ENCODE measurements at places on chromosomes 6 and 20.

DNA sequence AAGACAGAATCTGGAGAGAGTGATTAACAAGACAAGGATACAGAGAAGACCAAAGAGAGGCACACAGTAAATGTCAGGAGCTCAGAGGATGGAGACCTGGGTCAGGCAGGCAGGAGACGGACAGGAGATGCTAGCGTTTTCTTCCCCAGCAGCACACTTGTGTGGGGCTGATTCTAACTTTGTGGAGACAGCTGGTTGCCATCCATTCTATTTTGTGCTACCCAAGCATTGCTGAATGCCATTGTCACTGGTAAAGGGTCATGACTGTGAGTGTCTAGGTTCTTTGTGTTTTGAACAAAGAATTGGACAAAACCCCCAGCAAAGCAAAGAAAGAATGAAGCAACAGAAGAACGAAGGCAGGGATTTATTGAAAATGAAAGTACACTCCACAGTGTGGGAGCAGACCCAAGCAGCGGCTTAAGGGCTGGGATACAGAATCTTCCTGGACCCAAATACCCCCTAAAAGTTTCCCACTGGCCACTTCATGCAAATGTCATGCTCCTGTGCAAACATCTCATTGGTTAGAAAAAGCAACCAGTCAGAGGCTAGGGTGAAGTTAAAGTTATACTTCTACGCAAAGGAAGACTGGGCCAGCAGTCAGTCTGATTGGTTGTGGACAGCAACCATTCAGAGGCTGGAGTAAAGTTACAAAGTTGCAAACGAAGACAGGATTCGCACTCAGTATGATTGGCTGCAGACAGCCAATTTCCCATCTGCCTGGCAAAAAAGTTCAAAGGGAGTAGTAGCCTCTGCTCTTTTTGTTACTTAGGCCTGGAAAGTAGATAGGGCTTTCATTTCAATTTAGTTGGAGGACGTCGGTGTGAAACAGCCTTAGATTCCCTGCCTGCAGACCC lies 17.5 kb downstream of the PTK7 start:
- DNase-seq = no peak

GRCh38 chr6:139858429-139858828 lies 484.0 kb upstream of the CITED2 start:
- DNase-seq = no peak

GRCh38 chr20:33119725-33120720 lies 40.6 kb downstream of the BPIFB4 start:
- DNase-seq = no peak

GRCh38 chr20:18669241-18670019 lies 81.6 kb downstream of the DTD1 start:
- no peak for DNase-seq

DNA sequence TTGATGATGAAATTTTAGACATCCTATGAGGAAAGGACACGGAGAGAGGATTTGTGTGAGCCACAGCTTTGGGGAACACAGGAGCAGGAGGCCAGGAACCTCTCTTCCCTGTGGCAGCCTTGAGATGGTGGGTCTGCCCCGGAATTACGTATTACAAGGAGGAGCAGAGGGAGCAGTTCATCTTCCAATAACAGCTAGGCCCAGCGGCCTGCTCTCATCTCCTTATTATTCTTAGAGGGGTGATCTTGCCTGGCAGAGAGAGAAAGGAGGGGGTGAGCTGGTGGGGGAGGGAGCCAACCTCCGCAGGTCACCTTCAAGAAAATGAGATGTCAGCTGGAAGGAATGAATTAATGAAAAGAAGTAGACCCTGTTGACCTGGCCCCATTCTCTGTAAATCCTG lies 305.8 kb downstream of the LRFN2 start:
- DNase-seq = no peak
